ENCODE measurements at places on chromosomes 11 and 22.

GRCh38 chr22:22982616-22983015 is 87.7 kb upstream of the GNAZ start:
- DNase-seq, result no peak

DNA sequence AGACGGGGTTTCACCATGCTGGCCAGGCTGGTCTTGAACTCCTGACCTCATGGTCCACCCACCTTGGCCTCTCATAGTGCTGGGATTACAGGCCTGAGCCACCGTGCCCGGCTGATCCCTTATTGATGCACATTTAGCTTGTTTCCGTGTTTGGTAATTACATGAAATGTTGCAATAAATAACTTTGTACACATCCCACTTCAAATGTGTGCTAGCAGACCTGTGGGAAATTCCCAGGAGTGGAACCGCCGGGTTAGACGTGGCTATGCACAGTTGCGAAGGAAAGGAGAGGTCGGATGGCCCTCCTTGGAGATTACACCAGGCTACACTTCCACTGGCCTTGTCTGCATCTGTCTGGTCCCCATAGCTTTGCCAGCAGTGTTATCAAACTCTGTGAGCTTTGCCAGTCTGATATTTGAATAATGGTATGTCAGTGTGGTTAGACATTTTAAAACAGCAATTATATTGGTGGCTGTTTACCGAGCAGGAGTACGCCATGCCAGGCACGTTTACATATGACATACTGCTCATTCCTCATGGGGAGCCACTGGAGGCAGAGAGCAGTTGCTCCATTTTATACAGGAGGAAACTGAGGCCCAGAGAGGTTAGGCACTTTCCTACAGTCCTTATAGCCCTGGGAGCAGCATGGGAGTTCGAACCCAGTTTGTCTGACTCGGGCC is 27.2 kb upstream of the SYT7 start:
- DNase-seq, result no peak

DNA sequence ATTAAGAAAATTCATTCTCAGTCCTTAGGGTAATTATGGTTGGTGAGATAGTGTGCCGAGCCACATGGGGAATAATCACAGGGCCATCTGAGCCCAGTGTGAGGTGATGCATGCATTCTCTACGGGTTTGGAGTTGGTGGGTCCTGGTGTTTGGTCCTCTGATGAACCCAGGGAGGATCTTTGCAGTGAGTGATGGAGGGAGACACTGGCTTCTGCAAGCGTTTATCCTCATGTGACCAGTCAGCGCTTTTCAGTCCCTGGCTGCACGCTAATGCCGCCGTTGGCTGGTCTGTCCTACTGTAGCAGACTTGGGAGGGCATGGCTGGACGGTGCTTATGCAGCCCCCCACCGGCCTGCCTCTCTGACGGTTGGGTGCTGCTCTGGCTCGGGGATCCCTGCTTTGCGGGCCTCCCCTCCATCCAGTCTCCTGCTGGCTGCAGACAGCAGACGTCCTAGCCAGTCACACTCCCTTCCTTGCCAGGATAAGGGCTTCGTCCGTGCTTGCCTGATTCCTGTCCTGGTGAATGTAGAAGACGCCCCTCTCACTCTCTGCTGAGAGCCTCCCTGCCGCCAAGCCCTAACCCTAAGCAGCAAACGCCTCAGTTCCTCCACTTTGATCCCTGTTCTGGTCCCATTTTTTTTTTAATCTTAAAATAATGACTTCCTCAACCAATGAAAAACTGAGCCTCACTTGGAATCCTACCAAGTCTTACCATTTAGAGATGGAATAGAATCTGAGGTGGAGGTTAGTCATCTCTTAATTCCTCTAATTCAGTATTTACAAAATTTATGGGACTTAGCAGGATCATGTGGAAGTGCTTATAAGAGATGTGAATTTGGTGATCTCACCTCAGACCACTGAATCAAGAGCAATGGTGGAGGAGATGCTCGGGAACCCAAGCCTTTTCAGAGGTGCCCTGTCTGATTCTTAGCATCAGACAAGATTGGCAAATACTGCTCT is 143.7 kb upstream of the SORL1-AS1 start:
- DNase-seq, result no peak

GRCh38 chr11:70205049-70205725 is 2.1 kb downstream of the FADD start:
- DNase-seq, result no peak

GRCh38 chr11:93020248-93021046 is 51.0 kb downstream of the MTNR1B start:
- DNase-seq, result no peak

- DNase-seq, result no peak
Measured at GRCh38 chr22:19060356-19061009, 61.7 kb downstream of the DGCR2 start.

- DNase-seq, result no peak
Measured at GRCh38 chr11:19306179-19306944, 65.6 kb upstream of the E2F8 start.

GRCh38 chr11:46669711-46670139 is 30.7 kb downstream of the ARHGAP1 start:
- DNase-seq, result no peak

GRCh38 chr22:29269731-29270474 is 1.8 kb downstream of the EWSR1 start:
- no peak for DNase-seq

DNA sequence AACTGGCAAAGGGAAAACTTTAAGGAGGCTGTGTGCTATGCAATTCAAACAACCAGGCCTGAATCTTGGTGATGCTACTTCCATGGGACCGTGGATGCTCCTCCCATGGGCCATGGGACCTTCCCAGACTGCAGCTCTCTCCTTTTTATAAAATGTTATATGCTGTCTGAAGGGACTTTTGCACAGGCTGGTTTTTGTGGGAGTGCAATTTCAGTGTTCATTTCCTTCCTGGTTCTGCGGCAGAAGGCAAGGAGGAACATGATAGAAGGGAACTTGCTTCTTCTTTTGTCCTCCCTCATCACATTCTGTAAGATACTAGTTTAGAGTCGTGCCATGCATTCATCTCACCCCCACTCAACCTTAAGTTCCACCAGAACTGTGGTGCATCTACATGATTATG is 68.9 kb downstream of the C11orf58 start:
- DNase-seq, result no peak

- DNase-seq, result no peak
Measured at GRCh38 chr11:126790550-126791081, 210.0 kb downstream of the KIRREL3 start.

DNA sequence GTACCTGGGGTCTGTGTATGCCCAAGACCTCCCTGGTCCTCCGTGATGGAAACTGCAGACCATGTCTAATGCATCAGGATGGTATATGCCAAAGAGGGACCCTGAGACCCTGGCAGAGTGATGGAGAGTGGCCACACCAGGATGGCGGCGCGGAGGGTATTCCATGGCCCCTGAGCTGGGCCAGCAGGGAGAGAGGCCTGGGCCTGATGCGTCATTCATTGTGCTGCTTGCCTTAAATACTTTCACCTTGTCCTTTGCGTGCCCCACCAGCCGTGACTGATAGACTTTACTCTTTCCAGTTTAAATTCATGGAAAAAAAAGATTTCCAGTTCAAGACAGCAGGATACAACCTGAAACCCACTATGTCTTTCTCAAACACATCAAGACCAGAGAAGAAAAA is 5.6 kb upstream of the NDUFV1 start:
- DNase-seq, result no peak

- no peak for DNase-seq
Measured at GRCh38 chr11:134517621-134518293, 105.7 kb upstream of the B3GAT1 start.

DNA sequence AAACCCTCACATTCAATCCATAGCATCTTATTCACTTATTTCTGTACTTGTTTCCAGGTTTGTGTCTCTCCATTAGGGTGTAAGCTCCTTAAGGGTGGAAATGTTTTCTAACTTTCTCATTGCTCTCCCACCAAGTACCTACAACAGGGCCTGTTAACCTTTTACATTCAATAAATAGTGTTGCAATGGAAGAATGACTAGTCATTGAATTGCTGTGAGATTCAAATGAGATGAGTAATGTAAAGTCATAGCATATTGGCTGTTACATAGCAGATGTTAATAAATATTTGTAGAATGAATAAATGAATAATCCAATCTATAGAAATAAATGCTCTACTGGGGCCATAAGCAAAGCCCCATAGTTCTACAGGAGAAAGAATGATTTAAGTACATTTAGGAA is 75.4 kb upstream of the DDI1 start:
- DNase-seq, result no peak

GRCh38 chr11:116539836-116540418 is 232.9 kb downstream of the BUD13 start:
- no peak for DNase-seq

- DNase-seq, result no peak
Measured at GRCh38 chr11:66172146-66172545, 96.3 kb upstream of the RAB1B start.

- DNase-seq, result no peak
Measured at GRCh38 chr11:55106391-55106790, 155.6 kb upstream of the TRIM48 start.

GRCh38 chr11:68213135-68213515 is at the start of gene KMT5B:
KMT5B (minus strand) TSS chr11:68213296; CDS start chr11:68190076, 23,220 bp downstream.
- DNase-seq, result no peak

- no peak for DNase-seq
Measured at GRCh38 chr11:16763746-16764145, 25.3 kb downstream of the C11orf58 start.

- no peak for DNase-seq
Measured at GRCh38 chr11:3108183-3108721, 51.0 kb upstream of the CARS1 start.

GRCh38 chr22:35660291-35661127 is 12.3 kb downstream of the APOL6 start:
- DNase-seq, result no peak

DNA sequence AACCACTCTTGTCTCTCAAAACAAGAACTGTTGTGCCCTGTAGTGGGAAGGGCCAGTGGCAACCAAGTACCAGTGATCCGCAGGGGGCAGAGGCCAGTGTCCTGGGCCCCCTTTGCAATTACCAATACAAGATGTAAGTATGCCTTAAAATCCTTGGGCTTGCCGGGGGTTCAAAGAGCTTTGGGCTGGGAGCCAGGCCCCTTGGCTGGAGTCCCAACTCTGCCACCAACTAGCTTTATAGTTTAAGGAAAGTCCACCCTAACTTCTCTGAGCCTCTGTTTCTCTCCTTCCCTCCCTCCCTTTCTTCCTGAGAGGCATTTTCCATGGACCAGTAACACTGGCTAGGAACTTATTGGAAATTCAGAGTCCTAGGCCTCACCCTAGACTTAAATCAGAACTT is 15.5 kb downstream of the CLMP start:
- no peak for DNase-seq

DNA sequence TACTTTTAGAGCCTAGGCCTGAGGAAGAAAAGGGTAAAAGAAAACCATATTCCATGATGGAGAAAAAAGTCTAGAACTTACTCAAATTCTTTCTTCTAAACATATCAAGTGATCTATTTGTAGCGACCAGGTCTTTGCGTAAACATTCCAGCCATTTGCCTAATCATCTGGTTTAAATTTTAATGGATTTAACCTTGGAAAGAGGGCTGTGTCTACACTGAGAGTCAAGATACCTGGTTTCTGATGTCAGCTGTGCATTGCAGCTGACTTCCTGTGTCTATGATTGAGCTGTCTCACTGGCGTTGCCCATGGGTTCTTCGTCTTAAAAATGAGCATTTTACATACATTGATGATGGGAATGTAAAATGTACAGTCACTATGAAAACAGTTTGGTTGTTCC is 10.0 kb upstream of the TMEM123 start:
- no peak for DNase-seq

GRCh38 chr22:45867906-45868555 is 108.9 kb downstream of the WNT7B start:
- DNase-seq, result no peak
